ENCODE measurements at places on chromosomes 7 and 10. TPM values are rescaled to one million over a fixed set of nuclear protein-coding genes. Genes with fewer than 3 reads are reported as not detected.

The TPK1 gene
- total RNA-seq: 10.2 TPM

The ASIC3 gene
- 3.2 TPM for total RNA-seq

The TMEM273 gene
- 25.6 TPM for total RNA-seq

The CTAGE6 gene
- 0.44 TPM for total RNA-seq

The PALD1 gene
- total RNA-seq: 6.5 TPM

The OR2A1 gene
- not detected for total RNA-seq

The OR6V1 gene
- total RNA-seq: not detected

The TMEM26 gene
- not detected for total RNA-seq

The TMEM176A gene
- not detected for total RNA-seq

The EPO gene
- not detected for total RNA-seq

The DYDC1 gene
- not detected for total RNA-seq

The RAMP3 gene
- not detected for total RNA-seq

The SFRP4 gene
- not detected for total RNA-seq

The OPN1SW gene
- not detected for total RNA-seq

The MUC12 gene
- not detected for total RNA-seq

The SOSTDC1 gene
- total RNA-seq: not detected

The TRUB1 gene
- 13.4 TPM for total RNA-seq

The TMEM140 gene
- 12.7 TPM for total RNA-seq

The NOS3 gene
- 13.8 TPM for total RNA-seq

The CLCN1 gene
- total RNA-seq: 0.13 TPM

The PIK3AP1 gene
- 6.2 TPM for total RNA-seq

The MET gene
- not detected for total RNA-seq

The CPA2 gene
- not detected for total RNA-seq

The SAMD9L gene
- 109 TPM for total RNA-seq

The MMP21 gene
- total RNA-seq: not detected

The YAE1 gene
- total RNA-seq: 10.7 TPM

The RAPGEF5 gene
- 0.63 TPM for total RNA-seq

The MMS19 gene
- 71.7 TPM for total RNA-seq

The RADIL gene
- 0.50 TPM for total RNA-seq

The XPNPEP1 gene
- total RNA-seq: 102 TPM

The PODXL gene
- 1.3 TPM for total RNA-seq

The MMD2 gene
- not detected for total RNA-seq

The SPDYE5 gene
- total RNA-seq: not detected

The AVPI1 gene
- 1.1 TPM for total RNA-seq

The AQP1 gene
- not detected for total RNA-seq

The CCDC136 gene
- 8.9 TPM for total RNA-seq

The NKX2-3 gene
- not detected for total RNA-seq

The RELN gene
- total RNA-seq: not detected

The CDK6 gene
- 160 TPM for total RNA-seq

The IL2RA gene
- 177 TPM for total RNA-seq

The HOXA7 gene
- not detected for total RNA-seq

The GJD4 gene
- total RNA-seq: not detected

The HIP1 gene
- 4.6 TPM for total RNA-seq

The CDC14C gene
- total RNA-seq: not detected

The CABCOCO1 gene
- total RNA-seq: not detected

The EBF3 gene
- not detected for total RNA-seq

The PKD1L1 gene
- 0.11 TPM for total RNA-seq

The PLAU gene
- total RNA-seq: 1.6 TPM

The CLRN3 gene
- total RNA-seq: not detected

The PRSS37 gene
- not detected for total RNA-seq

The FAM25A gene
- not detected for total RNA-seq

The IGF2BP3 gene
- total RNA-seq: 0.55 TPM

The TAS2R41 gene
- not detected for total RNA-seq

The HMX2 gene
- not detected for total RNA-seq

The PRTFDC1 gene
- total RNA-seq: 2.9 TPM

The GAD2 gene
- not detected for total RNA-seq

The KEL gene
- total RNA-seq: 1.1 TPM

The FXYD4 gene
- not detected for total RNA-seq

The GNAI1 gene
- total RNA-seq: not detected

The SPDYE1 gene
- total RNA-seq: not detected
